ENCODE measurements at places on chromosomes 7 and 10.

DNA sequence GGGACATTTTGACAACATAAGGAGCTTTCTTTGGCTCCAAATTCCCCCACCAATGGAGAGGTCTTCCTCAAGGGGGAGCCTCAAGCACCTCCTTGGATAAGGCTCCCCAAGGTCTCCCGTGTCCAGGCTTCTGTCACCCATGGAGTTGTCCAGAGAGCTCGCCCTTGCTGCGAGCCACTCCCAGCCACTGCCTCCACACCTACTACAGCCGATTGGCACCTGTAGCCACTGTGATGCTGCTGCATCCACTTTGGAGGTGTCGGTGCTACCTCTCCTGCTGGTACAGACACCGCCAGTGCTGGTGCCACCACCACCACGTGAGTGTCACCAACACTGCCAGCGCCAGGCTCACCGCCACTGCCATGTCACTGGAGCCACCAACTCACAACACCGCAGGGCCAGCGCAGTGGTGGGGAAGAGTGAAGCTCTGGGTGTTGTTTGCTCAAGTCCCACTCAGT, 22.1 kb upstream of the ENO4 start:
- peak; percentile 20 for ATAC-seq

GRCh38 chr7:15921576-15921975, 235.1 kb upstream of the MEOX2 start:
- no peak for ATAC-seq

DNA sequence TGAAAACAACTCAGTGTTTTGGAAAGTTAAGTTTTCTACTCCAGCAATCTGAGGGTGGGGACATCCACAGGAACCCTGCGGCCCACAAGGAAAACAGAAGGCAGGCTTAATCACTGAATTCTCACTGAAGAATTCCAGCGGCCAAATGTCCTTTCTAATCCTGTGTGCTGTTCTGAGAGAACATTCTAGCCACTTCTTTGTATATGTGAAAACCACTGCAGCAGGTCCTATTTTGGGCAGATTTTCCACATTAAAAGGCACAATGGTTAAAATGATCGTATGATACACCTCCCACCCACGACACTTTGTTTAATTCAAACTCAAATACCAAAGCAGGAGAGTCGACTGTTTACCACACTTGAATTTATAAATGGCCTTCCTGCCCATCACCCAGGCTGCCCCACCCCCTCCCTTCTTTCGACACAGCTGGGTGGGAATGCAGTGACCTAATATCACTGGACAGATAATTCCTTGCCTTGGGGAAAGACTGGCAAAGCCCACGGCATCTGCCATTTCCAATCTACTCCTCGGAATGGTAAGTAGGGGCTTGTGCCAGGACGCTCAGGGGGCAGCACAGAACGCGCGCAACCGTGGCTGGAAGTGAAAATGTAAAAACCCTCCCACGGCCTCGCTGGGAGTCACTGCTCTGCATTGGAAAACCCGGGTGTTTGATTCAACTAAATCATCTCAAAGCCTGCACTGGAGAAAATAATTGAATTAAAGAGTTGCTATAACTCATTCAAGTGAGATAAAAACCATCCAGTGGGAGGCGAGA, 67.0 kb downstream of the CTBP2 start:
- ATAC-seq, result no peak

GRCh38 chr7:110940756-110941155, 150.2 kb upstream of the LRRN3 start:
- no peak for ATAC-seq

DNA sequence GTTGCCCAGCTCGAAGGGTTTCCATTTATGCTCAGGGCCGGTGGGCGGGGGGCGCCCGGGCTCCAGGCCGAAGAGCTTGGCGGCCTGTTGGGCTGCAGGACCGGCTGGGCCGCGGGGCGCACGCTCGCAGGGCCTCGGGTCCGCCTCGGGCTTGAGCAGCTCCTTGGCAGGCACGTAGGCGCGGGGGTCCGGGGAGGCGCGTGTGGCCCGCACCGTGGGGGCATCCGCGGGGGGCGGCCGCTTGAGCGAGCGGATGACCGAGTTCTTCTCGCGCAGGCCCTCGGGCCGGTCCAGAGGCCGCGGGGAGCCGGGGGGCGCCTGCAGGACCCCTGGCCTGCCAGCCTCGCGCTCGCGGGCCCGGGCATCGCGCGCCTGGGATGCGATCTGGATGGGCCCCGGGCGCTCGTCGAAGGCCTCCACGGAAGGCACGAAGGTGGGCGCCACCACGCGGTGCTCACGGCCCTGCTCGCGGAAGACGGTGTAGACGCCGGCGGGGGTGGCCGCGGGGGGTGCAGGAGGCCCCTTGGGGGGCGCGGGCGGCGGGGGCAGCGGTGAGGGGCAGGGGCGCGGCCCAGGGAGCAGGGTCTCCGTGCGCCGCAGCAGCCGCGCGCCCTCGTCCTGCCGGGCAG, 35.2 kb downstream of the TNRC18 start:
- no peak for ATAC-seq

- ATAC-seq, result no peak
Observed at GRCh38 chr7:30281791-30282190, 2.6 kb upstream of the ZNRF2 start.

- ATAC-seq, result no peak
Observed at GRCh38 chr10:8424555-8425211, 370.2 kb downstream of the GATA3 start.

DNA sequence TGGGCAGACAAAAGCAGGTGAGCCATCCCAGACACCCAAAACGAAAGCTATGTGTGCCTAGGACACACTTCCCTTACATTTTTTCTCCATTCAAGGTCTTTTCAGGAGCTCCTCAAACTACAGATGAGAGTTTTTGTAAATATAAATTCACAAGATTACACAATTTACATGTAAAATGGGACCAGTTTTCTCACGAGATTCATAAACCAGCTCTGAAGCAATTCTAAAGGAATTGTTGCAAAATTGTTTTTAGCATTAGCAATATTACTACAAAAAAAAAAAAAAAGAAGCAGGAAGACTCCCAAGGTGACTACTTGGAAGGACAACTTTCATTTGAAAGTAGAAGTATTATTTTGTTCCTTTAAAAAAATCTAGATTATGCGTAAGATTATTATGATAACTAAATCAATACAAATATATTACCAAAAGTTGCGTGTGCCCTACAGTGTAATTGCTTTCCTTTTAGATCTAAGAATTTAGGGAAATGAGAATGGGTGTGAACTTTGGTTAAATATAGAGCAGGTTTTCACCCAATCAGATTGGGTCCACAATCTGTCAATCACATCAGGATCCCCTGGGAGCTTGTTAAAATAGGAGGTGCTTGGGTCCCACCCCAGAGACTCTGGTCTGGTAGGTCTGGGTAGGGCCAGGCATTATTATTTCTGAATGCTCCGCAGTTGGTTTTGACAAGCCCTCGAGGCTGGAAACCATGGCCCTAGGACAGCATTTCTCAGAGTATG, 72.2 kb downstream of the TBXAS1 start:
- ATAC-seq, result no peak

GRCh38 chr10:87503401-87503800, 1.3 kb upstream of the MINPP1 start:
- ATAC-seq, result no peak

DNA sequence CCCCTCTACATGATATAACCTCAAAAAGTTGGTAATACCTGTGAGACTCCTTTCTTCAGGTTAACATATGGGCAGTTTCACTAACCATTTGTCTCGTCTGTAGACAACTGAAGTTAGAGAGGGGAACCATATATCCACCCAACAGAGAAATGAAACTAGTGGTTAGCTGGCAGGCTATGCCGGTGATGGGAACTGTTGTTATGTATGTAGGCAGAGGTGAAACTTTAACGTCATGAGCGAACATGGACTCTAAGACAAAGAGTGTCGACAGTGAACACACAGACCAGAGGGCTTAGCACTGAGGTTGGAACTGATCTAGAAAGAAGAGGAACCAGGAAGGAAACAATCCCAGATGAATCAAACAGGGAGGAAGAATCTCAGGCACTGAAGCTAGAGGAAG, 112.4 kb downstream of the ELMO1 start:
- peak; percentile 55 for ATAC-seq

DNA sequence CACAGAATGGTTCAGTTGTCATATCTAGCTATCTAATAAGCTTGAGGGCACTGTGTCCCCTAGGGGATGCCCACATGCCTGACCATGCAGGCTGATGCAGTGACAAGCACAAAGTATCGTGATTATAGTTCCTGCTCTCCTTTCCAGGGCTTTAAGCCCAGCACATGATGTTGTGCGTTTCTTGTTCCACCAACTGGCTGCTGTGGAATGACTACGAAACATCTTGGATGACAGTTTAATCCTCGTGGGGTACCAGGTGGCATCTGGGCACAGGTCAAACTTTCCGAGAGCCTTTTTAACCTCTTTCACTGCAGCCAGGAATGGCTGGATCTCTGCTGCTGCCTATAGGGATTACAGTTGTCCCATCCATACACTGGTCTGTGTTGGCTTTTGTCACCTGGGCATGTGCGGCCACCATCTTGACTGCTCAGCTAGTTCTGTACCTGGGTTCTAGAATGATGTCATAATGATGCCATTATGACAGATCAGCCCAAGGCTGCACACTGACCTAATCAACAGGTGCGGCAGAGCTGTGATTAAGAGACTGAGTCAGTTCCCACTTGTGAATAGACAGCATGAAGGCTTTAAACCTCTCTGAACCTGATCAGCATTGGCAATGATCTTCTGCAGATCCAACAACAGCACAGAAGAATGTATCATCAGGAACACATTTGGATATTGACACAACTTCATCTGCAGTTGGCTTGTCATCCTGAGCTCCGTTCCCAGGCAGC, 144.1 kb downstream of the DLG5 start:
- peak; percentile 90 for ATAC-seq

GRCh38 chr7:87934699-87935383, 790 bp downstream of the ADAM22 start:
- peak; percentile 15 for ATAC-seq

DNA sequence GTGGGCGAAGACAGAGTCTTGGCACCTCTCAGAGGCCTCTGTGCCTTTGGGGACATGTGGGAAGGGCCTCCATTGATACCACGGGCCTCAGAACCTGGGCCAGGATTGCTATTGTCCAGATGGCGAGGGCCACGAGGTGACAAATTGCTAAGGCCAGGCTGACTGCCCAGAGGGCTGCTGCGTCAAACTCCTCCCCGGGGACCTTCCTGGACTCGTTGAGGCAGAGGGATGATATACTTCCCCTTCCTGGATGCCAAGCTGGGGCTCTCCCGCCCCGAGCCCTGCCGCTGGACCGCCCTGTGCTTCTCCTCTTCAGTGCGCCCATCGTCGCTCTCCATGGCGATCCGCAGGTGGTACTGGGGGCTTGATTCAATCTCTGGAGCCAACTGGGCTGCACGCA, 58.9 kb downstream of the LRRC72 start:
- no peak for ATAC-seq

DNA sequence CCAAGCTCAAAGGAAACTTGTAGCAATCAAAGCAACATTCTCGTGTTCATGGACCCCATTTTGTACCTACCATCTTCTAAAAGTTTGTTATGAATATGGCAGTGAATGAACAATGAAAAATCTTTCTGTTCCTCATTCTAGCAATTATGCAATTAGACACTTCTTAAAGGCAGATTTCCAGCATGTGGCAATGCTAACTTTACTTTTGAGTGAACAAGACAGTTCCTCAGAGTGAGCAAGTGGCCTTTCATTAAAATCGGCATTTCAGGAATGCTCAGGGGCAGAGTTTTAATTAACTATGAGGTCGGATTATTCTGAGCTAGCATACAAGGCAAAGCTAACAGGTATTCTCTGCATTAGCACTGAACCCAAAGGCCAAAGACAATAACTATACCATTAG, 48.4 kb upstream of the NFE2L3 start:
- ATAC-seq, result no peak

DNA sequence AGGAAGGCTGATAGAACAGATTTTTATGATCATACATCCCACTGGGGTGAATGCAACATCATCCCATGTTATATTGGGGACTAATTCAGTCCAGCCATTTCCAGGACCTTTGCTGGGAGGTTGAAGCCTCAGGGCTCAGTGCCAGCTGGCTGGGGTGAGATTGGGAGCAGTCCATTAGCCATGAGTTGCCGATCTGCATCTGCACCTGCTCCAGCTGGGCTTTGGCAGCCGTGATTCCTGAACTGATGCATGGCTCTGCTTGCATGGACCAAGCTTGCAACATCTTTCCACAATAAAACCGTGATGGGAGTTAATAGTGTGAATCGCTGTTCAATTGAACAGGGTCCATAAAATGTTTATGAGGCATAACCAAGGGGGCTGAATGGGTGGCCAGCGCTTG, 346.9 kb downstream of the TYW1 start:
- ATAC-seq, result no peak

DNA sequence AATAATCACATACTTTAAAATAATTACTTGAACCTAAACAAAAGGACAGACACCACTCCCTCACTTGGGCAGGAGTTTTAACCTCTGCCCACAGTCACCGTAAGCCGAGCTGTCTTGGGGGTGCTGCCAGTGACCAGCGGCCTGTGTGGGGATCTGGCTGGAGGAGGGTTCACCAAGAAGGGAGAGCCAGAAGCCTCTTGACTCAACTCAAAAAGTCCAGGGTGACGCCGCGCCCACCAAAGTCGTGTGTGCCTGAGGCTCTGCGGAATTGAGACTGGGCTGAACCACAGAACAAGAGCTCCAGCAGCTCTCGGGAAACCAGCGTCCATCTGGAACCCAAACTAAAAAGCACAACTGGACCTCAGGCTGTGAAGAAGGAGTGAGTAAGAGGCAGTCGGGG, 35.8 kb downstream of the ZFAND2A start:
- ATAC-seq, result no peak

DNA sequence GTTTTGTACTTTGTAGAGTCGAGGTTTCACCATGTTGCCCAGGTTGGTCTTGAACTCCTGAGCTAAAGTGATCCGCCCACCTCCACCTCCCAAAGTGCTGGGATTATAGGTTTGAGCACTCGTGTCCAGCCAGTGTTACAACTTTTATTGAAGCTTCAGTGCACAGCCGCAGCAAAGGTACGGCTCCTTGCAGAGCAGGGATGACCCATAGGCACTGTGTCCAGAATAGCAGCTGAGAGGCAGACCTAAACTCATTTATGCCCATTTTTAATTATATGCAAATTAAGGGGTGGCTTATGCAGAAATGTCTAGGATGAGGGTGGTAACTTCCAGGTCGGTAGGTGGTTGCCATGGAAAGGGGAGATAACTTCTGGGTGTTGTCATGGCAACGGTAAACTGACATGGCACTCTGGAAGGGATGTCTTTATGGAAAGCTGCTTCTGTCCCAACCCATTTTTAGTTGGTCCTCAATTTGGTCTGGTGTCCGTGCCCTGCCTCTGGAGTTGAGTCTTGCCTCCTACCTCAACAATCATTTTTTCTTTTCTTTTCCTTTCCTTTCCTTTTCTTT, 22.7 kb downstream of the NYAP1 start:
- ATAC-seq, result no peak

DNA sequence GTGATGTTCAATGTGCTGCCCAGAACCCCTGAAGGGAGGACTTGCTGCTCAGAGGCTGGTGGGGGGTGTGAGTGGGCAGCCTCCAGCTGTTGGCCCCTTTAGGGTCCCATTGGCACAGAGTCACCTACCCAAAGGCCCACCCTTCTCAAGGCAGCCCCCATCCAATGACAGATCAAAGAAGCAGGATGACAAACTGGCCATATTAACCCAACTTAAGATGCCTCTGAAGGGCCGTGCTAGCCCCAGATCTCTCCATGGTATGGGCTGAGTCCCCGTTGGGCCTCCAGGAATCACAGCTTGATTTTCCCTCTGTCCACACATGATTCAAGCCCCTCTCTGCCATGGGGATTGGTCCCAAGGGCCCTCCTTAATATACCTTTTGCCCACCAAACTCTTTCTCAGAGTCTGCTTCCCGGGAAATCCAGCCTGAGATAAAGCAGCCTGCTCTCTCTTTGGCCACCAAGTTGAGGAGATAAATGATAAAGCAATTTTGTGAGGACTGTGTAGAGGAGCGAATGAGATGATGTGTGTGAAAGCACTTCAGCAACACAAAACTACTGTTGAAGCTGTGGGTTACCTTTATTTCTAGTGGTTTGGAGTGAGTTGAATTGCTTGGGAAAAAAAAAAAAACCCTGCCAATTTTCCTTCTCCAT, 38.2 kb upstream of the C10orf71 start:
- no peak for ATAC-seq

All from esophagus mucosa (tissue), 1 donor.